ENCODE measurements at places on chromosomes 16 and 17. TPM values are rescaled to one million over a fixed set of nuclear protein-coding genes. Genes with fewer than 3 reads are reported as not detected.

The CRHR1 gene
- total RNA-seq: not detected

The MNT gene
- total RNA-seq: 8.4 TPM

The ADAT1 gene
- total RNA-seq: 50.4 TPM

The CD79B gene
- 0.17 TPM for total RNA-seq

The SOX15 gene
- total RNA-seq: 0.50 TPM

The VAT1L gene
- 86.9 TPM for total RNA-seq

The TM4SF5 gene
- not detected for total RNA-seq

The TOX3 gene
- not detected for total RNA-seq

The KRT12 gene
- total RNA-seq: not detected

DNA sequence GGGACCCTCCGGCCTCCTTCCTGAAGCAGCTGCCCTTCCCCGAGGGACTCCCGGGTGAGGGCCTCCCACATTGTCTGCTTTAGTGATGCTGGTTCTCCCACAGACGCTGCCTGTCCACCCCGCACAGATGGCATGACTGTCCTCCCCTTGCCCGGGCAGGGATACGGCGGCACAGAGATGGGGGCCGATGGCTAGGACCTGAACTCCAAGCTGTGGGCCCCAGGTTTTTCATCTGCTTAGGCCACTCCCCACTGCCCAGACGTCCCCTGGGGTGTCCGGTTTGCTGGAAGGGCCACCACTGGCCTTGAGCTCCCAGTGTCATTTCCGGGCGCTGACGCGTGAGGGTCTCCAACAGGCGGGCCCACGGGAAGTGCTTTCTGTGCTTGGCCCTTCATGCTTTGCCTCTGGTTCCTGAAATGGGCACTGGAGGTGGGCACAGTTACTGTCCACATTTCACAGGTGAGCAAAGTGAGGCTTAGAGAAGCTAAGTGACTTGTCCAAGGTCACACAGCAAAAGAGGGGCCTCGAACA lies 87.4 kb upstream of the CBX4 start:
- no peak for DNase-seq

- peak; percentile 34 for DNase-seq
Measured at GRCh38 chr16:74742051-74742481, 32.6 kb downstream of the FA2H start.

DNA sequence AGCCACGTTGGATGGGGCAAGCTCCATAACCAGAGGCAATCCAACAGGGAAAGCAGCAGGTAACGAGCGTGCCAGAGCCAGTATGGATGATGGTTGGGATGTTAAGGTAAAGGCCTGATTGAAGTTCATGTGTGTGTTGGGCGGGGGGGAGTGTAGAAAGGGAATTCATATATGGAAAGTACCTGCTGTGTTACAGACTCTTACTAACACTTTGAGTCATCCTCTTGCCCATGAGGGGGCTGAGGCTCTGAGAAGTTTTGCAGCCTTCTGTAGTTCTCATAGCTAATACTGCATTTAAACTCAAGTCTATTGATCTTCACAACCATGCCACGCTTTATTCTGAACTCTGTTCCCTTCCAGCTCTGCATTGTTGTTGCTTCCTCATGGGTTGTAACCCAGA lies 28.5 kb downstream of the SYCE1L start:
- DNase-seq: no peak

GRCh38 chr17:34474706-34475105 lies 104.7 kb upstream of the TMEM132E start:
- DNase-seq: no peak

GRCh38 chr17:43900858-43901754 lies 6.2 kb downstream of the MPP2 start:
- no peak for DNase-seq

DNA sequence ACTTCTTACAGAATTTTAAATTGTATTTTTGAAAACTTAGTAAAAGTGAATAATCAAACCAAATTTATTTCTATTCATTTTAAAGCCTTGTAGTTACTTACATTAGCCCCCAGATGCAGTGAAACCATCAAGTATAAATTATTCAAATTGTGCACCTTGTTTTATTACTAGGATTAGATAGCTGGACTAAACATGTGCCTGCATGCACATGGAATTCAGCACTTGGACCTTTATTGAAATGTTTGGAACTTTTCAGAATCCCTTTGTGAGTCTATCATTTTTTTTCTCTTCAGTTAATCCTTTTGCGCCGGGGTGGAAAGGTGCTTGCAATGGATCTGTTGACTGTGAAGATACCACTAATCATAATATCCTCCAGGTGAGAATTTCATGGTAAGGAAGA lies 4.7 kb downstream of the ZPBP2 start:
- DNase-seq: peak; percentile 33

DNA sequence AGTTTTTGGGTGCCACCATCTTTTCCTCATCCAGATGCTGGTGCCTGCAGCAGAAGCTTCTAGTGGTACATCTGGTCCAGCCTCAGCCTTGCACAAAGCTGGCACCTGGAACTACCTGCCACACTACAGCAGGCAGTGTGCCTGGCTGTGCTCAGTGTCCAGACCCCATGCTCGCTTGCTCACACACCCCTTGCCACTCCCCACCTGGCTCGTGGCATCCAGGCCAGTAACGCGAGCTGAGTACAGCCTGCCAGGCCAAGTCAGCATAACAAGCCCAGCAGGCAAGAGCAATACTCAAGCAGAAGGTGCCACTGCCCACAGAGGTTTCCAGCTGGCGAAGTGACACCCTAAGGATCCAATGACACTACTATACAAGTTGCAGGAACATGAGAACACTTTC lies 29.7 kb upstream of the KIF2B start:
- DNase-seq: no peak

- DNase-seq: no peak
Measured at GRCh38 chr16:83418565-83418964, 389.2 kb upstream of the HSBP1 start.

DNA sequence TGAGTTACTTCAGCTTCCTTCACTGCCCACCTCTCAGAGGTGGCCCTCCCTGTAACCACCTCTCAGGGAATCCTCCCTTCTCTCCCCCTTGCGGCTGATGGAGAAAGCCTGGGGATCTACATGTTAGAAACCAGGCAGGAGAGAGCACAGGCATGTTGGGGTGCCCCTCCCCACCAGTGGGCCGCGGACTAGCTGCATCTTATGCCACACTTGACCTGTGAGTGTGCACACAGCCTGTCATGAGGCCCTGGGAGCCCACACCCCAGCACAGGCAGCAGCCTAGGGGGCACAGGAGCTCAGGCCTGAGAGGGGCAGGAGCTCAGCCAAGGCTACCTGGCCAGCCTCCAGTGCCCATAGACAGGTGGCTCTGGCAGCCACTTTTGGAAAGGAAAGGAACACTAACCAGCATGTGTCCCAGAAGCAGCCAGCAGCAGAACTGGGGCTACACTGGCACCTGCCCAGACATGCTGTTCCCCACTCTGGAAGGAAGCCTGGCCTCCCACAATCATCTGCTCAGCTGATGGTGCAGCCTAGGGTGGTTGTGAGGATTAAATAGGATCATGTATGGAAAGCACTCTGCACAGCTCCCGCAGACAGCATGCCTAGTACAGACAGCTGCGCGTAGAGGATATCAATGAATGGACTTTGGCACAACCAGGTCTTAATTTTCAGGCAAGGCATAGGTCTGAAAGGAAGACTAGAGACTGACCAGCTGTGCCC lies 60.5 kb downstream of the TMEM132E start:
- DNase-seq: no peak

- no peak for DNase-seq
Measured at GRCh38 chr16:56933828-56934598, 2.1 kb downstream of the HERPUD1 start.

GRCh38 chr17:21387616-21388015 lies 11.5 kb downstream of the KCNJ12 start:
- DNase-seq: no peak

- DNase-seq: no peak
Measured at GRCh38 chr16:49547448-49547847, 173.8 kb downstream of the C16orf78 start.

GRCh38 chr17:17304521-17304985 lies 1.4 kb downstream of the NT5M start:
- no peak for DNase-seq
